ENCODE measurements at places on chromosomes 16 and 17. TPM values are rescaled to one million over a fixed set of nuclear protein-coding genes. Genes with fewer than 3 reads are reported as not detected.
A peak's percentile ranks its signal among the peaks of the same experiment; 100 is the strongest.

- no peaks in the 10 kb centered on the region for H3K27me3 ChIP-seq
- DNase-seq: no peak
- H3K4me1 ChIP-seq: peaks cover 19% of the 10 kb centered on the region
- no peaks in the 10 kb centered on the region for H3K36me3 ChIP-seq
These were observed 8.7 kb upstream of the FZD2 start for GRCh38 chr17:44548376-44549230.

The KCNJ12 gene
- polyA plus RNA-seq: 2.6 TPM

DNA sequence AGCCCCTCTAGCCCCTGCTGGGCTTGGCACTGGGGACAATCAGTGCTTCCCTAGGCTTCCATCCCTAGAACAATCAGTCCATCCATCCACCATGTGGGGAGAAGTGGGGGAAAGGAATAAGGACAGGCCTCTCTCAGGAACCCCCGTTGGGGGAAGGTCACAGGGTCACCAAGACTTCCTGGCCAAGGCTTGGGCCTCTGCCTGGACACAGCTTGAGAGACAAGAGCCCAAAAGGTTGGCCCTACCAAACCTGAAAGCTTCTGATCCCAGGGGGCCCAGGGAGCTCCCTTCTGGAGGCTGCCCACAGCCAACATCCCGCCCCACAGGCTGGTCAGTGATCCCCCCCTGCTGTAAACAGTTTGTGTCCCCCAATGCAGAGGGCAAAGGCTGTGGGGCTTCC, 16.2 kb upstream of the MTMR4 start:
- H3K4me1 ChIP-seq: peaks cover 63% of the 10 kb centered on the region
- no peak for DNase-seq
- H3K27me3 ChIP-seq: no peaks in the 10 kb centered on the region
- no peak overlapping the region for H3K4me3 ChIP-seq
- H3K36me3 ChIP-seq: peaks cover 10% of the 10 kb centered on the region
- peak overlapping the region; percentile 4 for H3K27ac ChIP-seq

The KRTAP1-1 gene
- polyA plus RNA-seq: not detected

DNA sequence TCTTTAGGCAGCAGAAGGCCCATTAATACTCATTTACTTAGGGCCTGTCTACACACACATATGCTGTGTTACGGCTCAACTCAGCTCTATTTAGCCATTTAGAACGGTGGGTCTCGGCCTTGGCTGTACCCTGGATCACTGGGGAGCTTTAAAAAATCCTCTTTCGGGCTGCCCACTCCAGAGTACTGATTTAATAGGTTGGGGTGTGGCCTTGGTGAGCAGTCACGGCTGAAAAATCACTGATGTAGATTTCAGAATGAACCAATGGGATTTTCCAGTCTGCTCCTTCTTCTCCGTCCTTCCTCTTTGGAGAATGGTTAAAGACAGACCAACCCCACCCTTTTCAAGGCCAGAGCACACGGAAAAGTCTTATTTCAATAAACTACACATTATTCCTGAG, 223.5 kb downstream of the CCDC182 start:
- H3K4me3 ChIP-seq: no peak overlapping the region
- DNase-seq: no peak

DNA sequence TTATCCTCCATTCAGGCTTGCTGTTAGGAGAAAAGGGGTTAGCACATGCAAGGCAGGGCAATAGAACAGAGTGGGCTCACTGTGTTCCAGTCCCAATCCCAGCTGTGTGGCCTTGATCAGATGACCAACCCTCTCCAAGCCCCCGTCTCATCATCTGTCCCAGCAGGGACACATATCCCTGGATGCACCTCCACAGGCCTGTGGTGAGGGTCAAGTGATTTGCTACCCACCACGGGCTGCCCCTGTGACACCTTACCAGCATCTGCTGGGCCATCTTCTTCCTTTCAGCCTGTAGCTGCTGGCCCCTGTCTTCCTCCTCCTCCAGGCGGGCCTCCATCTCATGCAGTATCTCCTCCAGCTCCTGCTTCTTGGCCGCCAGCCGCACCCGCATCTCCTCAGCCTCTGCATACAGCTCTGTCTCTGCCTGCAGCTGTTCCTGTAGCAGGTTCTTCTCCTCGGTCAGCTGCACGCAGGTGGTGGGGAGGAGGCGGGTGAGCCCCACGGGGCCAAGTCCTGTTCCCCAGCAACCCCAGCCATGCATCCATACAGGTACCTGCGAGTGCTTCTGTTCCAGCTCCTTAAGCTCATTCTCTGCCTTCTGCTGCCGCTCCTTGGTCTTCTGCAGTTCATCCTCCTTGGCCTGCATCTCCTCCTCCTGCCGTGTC, 91.3 kb downstream of the NDE1 start:
- H3K4me1 ChIP-seq: no peaks in the 10 kb centered on the region
- DNase-seq: no peak
- H3K4me3 ChIP-seq: no peak overlapping the region
- no peaks in the 10 kb centered on the region for H3K27me3 ChIP-seq
- peaks cover 4% of the 10 kb centered on the region for H3K36me3 ChIP-seq
- no peak overlapping the region for H3K27ac ChIP-seq

All from spinal cord (tissue), 10 donors.